Gastrocnemius medialis (tissue), 4 donors: ENCODE measurements at places on chromosomes 12 and 14.

GRCh38 chr12:52909331-52909730 is 4.5 kb upstream of the KRT8 start:
- DNase-seq, result no peak

DNA sequence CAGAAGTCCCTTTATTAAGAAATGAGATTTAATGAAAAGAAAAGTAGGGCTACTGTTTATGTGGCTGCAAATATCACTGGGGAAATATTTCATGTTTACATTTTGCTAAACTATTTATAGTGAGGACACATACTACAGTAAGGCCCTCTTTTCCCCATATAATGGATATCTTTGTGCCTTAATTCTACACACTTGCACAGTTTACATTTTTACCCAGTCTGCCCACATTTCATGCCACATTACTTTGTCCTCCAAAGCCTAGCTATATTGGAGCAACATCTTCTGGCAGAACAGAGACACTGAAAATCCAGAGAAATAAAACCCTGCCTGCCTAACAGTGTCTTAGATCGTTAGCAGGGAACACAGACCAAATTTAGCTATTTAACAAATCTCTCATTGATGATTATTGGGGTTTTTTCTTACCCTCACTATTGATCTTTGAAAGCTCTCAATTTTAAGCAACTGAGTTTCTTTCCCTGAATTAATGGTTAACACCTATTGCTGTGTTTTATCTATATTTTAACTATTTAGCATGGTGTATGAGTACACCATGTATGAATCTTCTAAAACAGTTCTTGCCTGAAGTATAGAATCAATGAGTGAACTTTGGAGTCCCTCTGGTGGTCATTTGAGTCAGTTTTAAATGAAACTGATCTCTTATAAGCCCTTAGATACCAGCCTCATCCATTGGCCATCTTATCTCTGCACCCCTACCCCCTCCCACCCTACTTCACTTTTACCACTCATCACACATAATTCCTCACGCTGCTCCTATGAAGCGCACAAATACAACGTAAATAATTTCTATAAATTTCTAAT is 170.2 kb downstream of the BCAT1 start:
- DNase-seq, result no peak

DNA sequence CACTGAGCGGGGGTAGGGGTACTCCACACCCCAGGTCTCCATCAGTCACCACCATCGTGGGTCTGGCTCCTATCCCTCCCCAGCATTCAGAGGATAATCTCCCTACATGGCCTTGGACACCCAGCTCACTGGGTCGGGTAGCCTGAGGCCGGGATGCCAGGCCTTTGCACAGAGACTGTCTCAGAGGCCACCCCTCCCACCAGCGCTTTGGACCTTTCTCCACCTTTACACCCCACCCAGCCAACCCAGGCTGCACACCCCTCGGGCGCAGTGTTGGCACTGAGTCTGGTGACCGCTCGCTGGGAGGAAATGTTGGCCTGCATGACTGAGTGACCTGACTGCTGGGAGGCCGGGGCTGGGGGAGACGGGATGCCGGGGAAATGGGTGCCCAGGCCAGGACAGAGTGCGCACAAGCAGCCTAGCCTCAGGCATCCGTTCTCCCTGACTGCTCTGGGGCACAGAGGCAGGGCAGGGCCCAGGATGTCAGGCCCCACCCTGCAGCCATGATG is 10.6 kb upstream of the LBHD2 start:
- no peak for DNase-seq

DNA sequence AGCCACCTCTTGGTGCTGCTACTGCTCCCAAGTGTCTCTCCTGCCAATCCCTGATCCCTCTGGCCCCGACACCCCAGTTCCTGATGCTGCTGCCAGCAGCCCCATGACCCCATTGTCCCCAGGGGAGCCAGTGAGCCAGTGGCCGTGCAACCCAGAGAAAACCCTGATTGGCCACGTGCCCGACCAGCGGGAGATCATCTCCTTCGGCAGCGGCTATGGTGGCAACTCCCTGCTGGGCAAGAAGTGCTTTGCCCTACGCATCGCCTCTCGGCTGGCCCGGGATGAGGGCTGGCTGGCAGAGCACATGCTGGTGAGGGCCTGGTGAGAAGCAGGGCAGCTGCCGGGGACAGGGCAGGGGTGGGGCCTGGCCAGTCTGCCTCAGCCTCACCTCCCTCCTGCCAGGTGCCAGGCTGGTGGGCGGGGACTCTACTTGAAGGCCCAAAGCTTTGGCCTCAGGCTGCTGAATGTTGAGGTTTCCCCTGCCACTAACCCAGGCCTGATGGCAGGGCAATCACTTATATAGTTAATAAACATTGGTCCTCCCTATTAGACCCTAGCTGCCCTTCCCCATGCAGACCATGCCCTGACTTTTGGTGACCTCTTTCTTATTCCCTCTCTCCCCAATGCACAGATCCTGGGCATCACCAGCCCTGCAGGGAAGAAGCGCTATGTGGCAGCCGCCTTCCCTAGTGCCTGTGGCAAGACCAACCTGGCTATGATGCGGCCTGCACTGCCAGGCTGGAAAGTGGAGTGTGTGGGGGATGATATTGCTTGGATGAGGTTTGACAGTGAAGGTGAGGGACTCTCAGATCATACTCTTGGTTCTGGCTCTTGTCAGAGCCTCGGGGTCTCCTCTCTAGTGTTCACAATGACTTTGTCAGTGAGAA is 5.1 kb downstream of the PCK2 start:
- peak; percentile 9 for DNase-seq

GRCh38 chr12:96365604-96366380 is 34.4 kb downstream of the CDK17 start:
- DNase-seq, result no peak

- no peak for DNase-seq
Observed at GRCh38 chr14:84432676-84433075, 1097.3 kb upstream of the FLRT2 start.
